Muscle of back (tissue), 13 donors: ENCODE measurements at places on chromosomes 5 and 9.

- DNase-seq: no peak
Measured at GRCh38 chr5:127832067-127832466, 128.9 kb downstream of the CCDC192 start.

DNA sequence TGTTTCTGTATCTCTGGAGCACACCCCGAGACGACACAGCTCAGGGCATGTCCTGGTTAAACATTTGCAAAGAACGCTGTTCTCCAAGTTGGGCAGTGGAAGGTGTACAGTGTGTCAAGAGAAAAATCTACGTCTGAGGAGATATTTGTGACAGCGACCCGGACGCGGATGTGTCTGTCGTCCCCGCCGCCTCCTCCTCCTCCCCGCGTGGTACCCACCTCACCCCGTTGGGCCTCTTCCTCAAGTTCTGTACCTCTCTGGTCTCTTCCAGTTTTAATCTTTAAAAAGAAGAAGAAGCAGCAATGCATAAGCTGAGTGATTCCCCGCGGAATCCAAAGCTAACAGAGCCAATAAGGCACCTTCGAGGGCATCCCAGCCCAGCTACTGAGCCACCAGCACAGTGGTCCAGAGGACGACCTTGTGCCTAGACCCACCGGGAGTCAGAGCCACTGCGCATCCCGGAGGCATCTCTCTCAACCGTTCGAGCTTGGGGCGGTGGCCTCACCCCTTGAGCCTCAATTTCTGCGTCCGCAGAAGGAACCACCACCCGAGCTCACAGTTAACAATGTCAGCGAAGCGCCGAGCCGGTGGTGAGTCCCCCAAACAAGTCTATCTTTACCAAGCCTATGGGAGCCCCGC, 467 bp downstream of the C9orf78 start:
- DNase-seq: no peak

GRCh38 chr9:133334161-133334560, 1.8 kb downstream of the SURF6 start:
- no peak for DNase-seq

DNA sequence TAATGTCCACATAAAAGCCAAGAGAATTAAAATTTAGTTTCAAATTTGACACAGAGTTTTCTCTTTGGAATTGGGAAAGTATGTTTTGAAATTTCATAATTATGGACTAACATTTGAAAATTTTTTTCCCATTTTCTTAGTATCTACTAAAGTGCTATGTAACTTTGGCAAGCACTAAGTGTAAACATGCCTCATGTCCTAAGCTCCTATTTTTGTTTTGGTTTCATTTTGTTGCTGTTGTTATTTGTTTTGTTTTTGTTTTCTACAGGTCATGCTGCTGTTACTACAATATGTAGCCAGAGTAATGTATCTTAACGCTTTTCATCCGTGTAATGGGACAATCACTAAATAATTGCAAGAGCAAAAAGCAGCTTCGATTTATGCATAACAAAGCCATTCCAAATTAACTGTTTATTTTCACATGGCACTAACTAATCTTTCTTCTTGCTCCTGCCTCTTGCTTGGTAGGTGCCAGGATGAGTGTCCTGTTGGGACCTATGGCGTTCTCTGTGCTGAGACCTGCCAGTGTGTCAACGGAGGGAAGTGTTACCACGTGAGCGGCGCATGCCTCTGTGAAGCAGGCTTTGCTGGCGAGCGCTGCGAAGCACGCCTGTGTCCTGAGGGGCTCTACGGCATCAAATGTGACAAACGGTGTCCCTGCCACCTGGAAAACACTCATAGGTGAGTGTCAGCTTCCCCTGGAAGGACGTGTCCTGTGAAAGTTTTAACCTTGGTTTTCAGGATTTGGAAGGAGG, 107.3 kb upstream of the PRRC1 start:
- no peak for DNase-seq

DNA sequence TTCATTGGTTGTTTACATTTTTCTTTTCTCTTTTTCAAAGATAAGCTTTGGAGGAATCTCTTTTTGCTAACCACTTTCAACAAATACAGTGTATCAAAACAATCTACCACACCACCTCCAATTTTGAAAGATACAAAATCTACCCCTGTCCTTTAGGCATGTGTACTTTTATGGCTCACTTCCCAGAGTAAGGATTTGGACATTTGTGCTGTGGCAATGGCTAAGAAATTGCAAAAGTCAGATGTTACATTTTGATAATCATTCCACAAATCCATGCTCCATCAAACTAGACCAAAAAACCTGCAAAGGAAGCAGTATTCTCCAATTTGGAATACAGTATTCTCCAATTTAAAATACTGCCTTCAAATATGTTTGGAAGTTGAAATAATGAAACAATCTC, 204.9 kb downstream of the MCTP1 start:
- DNase-seq: no peak

DNA sequence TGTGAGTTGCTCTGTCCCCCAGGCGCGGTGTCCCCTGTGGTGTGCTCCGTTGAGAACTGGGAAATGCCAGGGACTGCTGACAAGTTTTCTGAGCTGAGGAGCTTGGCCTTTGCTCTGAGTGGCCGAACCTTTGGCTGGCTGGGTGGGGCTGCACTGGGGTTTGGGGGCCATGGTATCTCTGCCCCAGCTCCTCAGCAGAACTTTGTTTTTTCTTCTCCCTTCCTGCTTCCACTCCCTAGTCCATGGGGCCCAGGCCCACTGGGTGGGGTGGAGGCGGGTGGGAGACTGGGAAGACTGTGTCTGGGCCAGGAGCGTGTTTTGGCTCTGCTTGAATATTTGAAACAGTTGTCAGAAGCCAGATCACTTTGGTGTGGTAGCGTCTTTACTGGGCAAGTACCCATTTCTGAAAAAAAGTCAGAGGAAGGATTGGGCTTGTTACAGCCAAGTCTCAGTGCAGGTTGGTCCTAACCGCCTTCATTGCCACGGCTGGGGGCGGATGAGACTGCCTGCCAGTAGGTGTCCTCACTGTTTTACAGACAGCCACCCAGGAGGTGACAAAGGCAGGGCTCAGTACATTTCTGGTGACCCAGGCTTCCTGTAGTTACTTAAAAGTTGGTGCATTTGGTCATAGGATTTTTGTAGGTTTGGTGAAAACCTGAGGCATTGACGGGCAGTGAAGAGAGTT, 92.7 kb downstream of the DAB2IP start:
- DNase-seq: no peak
